Activated T-cell treated with anti-CD3 and anti-CD28 coated beads, Interleukin-2, amount 50 U/mL, for 48 hours (primary cell): ENCODE measurements at places on chromosomes 5 and 9.

GRCh38 chr9:136732444-136733178 lies 10.1 kb downstream of the LCN10 start:
- DNase-seq = no peak

DNA sequence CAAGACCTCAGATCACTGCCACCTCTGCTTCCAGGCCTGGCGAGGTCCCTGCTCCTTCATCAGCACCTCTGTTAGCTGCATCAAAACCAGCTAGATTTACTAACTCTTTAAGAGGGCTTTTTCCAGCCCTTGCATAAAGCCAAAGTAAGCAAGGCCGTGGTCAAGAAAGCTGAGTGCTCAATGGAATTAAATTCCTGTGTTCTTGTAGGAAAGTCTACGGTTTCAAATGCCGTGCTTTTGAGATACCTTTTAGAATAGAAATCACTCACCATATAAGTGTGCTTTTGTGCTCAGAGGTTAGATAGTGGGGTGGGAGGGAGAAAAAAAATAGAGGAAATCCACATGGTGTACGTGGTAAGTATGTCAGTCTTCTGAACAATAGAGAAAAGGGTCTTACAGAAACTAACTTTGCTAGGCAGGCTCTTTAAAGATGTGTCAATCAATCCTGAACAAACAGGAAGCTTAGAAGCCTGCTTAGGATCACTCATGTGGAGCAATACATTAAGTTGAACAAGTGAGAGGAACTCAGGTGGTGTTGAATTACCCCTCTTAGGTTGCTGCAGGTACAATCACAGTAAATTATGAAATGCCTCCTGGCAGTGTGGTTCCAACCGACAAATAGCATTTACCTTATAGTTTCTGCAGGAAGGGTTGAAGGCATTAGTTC lies 79.7 kb downstream of the SEMA6A start:
- DNase-seq = no peak

DNA sequence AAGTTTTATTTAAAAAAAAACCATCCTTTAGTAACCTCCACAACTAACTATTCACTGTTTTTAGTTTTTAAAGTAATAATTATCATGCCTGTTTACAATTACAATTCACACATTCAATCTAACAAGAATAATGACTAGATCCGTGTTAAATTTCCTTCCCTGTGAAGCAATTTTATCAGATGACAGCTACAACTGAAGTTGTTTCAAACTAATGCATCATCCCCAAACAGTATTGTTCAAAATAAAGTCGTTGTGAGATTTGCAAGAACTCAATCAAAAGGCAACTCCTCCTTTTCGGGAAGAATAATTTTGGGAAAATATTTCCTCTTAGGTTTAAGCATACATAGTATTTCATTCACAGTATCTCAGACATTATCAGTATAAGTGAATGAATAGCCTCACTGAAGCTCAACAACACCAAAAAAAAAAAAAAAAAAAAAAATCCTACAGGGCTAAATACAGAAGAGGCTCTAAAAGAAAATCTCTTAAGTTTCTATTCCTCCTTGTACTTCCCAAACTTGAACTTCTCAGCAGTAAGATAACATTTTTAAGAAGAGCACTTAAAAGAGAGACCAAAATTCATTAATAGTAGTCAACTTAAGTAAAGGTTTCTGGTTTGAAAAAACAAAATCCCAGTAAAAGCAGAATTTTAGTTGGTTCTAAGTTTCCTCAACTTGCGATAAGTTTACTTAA lies 9.4 kb downstream of the C9orf72 start:
- no peak for DNase-seq

DNA sequence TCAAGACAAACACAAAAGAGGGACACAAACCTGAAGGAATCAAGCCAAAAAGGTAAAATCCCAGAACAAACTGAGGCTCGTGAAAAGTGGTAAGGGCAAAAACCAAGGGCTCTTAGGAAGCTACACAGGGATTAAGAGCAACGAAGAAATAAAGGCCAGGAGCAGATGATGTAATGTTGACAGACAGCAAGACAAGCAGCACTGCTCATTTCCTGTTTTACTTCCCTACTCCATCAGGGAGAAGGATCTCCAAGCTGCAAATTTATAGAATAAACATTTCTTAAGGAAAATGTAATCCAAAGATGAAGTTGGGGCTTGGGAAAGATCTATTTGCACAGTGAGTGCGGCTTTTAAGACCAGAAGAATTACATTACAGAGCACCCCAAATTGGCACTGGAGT lies 182.3 kb upstream of the MAP1B start:
- no peak for DNase-seq

DNA sequence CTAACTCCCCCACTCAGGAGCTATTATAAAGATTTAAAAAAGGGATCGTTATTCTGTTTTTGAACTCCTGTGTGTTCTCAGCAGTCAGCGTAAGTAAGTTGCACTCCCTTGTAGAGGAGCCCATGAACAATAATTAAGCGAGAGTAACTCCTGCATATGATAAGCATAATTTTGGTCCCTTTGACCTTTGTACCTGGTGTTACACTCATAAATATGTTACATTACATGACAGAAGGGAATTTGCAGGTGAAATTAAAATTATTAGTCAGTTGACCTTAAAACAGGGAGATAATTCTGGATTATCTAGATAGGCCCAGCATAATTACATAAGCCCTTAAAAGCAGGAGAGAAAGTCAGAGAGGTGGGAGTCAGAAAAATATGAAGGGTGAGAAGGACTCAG lies 197.3 kb downstream of the KCTD16 start:
- no peak for DNase-seq

DNA sequence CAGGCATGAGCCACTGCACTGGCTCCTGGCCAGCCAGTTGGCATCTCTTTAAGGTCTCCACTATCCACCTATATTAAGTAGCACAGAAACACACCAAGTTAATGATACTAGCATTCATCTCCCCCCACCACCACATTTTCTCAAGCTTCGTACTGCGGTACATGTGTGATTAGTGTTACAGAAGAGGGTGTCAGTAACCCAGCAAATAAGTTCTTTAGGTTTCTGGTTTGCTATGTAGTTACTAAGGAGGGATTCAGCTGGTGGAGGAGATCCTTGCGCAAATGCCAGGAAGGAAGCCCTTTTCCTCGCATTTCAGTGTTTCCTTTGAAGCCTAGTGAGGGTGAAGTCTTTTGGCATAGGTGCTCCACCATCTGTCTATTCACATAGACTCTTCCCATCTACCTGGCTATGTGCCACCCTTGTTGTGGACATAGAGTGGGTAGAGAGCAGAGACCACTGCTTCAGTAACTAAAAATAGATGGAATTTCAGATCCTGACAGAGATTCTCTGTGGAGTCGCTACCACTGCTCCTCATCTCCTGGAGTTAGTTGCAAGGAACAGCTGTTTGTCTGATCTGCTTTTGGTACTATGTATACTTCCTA lies 16.7 kb downstream of the UBE2D2 start:
- peak; percentile 16 for DNase-seq

- no peak for DNase-seq
Measured at GRCh38 chr5:59769041-59769360, 124.5 kb downstream of the PDE4D start.

- DNase-seq = no peak
Measured at GRCh38 chr5:157597277-157597676, 21.7 kb upstream of the ADAM19 start.

DNA sequence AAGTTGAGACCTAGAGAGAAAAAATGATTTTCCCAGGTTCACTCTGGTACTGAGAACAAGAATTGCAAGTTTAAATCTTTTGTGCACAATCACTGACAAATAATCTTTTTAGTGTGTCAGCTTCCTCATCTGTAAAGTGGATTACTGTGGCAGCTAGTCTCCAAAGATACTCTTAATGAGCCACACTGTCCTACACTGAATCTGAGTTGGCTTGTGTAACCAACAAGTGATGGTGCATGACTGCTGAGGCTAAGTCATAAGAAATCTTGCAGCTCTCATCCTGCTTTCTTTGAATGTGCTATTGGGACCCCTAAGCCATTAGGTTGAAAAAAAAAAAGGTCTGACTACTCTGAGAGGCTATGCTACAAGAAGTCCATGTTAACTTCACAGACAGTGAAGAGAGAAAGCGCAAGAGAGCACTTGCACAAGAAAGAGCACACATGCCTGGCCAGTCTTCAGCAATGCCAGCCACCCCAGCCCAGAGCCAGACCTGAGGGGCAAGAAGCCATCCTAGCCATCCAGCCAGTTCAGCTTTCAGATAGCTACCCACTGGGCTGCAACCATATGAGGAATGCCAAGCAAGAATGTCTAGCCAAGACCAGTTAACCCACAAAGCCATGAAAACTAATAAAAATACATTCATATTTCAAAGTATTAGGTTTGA lies 419.4 kb downstream of the RAB3C start:
- no peak for DNase-seq

GRCh38 chr9:120531683-120532300 lies 48.2 kb downstream of the CDK5RAP2 start:
- no peak for DNase-seq

DNA sequence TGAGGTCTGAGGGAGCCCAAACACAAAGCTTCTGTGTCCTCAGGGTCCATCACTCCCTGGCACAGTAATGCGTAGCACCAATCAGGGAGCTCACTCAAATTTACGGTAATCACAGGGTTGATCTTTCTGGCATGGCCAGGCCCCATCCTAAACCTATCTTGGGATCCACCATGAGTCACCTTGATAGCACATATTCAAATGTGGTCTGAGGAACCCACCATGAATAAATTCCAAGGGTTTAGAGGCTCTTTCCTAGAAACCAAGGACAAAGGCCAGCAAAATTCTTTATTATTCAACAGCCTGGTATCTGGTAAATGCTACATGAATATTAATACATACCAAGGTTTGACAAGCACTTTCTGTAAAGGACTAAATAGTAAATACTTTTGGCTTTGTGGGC lies 254.5 kb downstream of the TLR4 start:
- DNase-seq = no peak

GRCh38 chr5:131634666-131634995 lies 398 bp downstream of the RAPGEF6 start:
- DNase-seq = peak; percentile 78

DNA sequence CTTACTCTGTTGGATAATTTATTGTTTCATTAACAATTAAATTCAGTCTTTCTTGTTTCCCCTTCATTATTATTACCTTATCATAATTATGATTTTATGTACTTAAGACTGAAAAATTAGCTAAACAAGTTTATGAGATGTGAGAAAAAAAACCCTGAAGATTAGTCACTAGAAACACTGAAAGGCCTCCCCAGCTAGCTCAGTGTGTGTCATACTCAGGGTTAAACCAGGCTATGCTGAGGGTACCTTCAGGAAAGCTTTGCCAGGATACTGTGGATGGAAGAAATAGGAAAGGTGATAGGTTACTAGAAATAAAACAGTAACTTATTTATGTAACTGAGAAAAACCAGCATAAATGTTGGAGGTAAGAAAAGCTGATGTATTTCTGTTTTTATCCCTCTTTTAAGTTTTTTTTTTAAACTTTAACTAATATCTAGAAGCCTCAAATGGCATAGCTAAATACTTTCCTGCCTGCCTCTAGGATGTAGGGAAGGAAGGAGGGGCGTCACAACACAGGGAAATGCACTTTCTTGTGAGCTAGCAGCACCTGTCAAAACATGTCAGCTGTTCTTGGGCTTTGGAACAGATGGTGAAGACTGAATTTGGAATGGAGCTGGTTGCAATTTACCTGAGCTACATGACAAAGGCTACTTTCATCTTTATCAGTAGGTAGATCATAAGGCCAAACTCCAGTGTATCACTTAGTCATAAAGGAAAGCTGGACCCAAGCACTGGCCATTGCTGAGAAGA lies 24.2 kb downstream of the NMRK1 start:
- DNase-seq = no peak

GRCh38 chr5:74638970-74639806 lies 1.3 kb downstream of the ENC1 start:
- DNase-seq = no peak

GRCh38 chr9:121852651-121853616 lies 201.5 kb downstream of the DAB2IP start:
- DNase-seq = no peak

DNA sequence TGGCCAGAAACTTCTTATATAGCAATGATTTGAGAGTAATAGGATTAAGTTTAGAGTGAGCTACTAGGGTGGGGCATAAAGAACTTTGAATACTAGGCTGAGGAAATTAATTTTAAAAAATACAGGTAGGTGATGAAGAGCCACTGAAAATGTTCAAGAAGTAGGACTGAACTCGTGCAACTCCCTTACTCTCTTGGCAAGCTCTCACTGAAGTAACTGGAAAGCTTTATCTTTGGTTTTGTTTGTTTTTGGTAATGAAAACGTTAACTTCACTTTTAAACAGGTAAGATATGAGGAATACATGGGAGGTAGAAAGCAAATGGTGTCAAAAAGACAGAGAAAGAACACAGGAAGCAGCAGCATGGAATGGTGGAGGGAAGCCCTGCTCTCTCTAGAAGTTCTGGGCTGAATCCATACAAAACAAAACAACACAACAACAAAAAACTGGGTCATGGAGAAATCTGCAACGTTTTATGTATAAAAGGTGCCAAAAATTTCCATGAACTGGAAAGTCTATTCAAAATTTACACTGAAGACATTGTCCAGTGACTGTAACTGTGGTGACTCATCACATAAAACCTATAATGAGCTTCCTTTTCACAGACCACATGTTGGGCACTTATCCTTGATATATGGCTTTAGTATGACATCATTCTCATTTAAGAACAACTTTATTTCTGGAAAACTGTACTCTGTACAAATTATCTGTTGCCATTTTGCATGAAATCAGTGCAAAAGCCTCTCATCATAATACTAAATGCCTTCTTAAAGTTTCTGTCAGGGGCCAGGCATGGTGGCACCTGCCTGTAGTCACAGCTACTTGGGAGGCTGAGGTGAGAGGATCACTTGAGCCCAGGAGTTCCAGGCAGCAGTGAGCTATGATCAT lies 91.2 kb upstream of the CHD1 start:
- DNase-seq = no peak

GRCh38 chr5:77845324-77845646 lies 69.1 kb upstream of the TBCA start:
- no peak for DNase-seq

DNA sequence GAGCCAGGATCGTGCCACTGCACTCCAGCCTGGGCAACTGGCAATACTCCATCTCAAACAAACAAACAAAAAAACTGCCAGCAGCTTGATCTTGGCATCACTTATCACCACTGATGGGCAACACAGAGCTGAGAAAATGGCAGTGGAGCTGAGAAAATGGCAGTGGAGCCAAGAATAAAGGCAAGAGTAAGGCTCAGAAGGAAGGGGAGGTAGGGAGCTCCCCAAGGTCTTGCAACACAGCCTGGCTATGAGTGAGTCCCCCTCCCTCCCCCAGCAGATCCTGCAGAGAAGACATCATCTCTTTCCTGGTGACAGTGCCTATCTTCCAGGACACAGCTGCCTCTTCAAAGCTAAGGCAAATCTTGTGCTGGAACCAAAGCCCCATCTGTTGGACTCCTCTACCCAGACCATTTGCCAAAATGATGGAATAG lies 70.3 kb downstream of the UGCG start:
- DNase-seq = no peak

DNA sequence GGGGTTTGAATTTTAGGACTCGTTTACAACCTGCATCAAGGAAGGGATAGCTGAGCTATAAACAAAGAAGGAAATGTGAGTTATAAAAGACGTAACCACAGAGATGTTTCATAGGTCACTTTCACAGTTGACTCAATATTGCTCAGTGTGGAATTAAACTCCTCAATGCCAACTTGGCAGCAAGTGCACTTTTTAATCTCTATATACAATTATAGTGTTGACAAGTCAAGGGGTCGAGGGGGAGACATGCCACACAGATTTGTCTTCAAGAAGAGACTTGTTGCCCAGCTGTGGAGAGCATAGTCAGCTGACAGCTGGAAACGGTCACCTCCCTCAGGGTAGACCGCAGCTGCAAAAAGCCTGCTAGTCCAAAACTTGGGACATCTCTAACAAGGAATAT lies 163.4 kb upstream of the DMAC1 start:
- DNase-seq = no peak

GRCh38 chr5:14901462-14902051 lies 30.0 kb upstream of the ANKH start:
- no peak for DNase-seq
